ENCODE measurements at places on chromosomes 11 and 22.

DNA sequence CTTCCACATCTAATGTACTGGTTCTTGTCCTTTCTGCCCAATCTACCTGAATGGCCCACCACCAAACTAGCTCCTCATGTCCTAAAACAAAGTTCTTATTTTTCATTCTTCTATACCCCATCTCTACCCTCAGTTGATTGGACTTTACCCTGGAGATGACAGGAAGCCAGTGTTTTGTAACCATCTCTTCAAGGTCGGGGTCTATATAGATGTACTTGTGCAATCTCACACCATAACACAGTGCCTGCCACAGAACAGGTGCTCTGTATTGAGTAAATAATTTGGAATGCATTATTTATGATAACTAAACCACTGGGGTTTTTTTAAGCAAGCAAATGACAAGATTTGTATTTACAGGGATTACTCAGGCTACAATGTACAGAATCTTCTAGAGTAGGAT is 76.7 kb upstream of the FAM181B start:
- no peak for DNase-seq

GRCh38 chr11:115503083-115503885 is 931 bp downstream of the CADM1 start:
- no peak for DNase-seq

- DNase-seq: no peak
Observed at GRCh38 chr11:106087815-106088435, 10.5 kb downstream of the AASDHPPT start.

DNA sequence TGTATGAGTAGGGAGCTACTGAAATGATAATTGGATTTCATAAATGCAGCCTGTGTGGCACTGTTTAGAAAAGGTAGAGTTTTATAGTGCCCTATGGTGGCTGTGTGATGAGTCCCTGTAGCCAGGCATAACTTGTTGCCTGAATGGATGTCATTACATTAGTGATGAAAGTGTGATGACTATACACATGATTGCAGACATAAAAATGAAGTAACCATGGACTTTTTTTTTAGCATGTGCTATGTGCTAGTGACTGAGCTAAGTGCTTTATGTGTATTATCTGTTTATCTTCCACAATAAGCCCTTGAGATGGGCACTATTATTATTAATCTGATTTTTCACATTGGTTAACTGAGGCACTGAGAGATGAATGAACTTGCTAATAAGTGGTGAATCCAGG is 13.5 kb upstream of the GRAMD1B start:
- no peak for DNase-seq

- DNase-seq: no peak
Observed at GRCh38 chr11:57787920-57788702, 26.5 kb downstream of the CTNND1 start.

- DNase-seq: no peak
Observed at GRCh38 chr11:71936825-71937224, 8.0 kb downstream of the RNF121 start.

- no peak for DNase-seq
Observed at GRCh38 chr11:106520146-106520912, 442.9 kb downstream of the AASDHPPT start.

DNA sequence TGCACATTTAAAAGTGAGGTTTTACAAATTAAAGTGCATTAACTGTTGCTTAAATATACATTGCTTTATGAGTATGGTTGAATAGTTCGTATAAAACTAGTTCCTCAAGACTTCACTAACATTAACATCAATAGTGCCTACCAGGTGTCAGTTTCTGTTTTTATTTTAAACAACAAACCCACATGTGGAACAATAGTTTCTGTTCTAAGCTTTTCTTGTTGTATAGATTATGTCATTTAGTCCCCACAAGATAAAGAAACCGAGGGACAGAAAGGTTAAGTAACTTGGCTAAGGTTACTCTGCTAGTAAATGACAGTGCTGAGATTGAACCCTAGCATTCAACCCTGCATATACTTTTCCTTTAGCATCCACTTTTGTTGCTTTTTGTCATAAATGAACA is 41.4 kb upstream of the ST14 start:
- no peak for DNase-seq

DNA sequence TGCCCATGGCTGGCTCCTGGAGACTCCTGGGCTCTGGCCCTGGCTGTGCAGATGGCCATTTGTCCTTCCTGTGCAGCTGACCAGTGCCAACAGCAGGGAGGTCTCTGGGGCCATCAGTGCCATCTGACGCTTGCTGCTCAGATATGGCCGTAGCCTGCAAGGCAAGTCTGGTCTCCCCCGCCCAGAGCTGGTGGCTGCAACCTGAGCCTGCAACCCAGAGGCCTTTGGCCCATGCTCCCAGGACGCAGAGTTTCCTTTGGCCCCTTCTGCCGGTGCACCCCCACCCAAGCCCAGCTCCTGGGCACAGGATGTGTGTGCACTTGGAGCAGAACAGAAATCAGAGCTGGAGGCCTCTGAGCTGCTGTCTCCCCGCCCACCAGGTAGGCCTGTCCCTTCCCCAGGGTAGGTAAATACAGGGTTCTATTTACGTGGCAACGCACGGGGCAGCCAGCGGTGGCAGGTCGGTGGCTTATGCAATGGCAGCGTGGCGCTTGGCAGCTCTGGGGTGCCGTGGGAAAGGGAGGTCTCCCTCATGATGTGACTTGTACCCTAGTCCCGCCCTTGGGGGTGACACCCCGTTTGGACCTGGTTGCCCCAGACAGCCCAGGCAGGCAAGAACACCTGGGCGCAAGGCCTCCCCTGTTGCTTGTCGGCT is 21.0 kb upstream of the MYEOV start:
- no peak for DNase-seq

DNA sequence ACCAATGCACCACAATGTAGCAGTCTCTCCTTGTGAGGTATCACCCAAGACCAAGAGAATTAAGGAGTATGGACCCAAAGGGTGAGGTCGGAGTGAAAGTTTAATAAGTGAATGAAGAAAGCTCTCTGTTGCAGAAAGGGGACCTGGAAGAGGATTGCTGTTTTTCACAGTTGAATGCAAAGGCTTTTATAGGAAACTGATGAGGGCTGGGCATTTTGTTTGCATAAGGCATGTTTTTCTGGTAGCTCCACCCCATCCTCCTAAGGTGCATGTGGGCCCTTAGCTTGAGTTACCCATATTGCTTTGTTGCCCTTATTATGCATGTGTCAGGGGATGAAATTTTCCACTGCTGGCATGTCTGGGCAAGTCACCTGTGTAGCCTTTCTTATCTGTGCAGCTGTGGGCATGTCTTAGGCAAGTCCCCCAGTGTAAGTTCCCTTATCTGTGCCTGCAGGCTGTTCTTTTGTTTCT is 64.7 kb downstream of the BDNF start:
- DNase-seq: no peak

DNA sequence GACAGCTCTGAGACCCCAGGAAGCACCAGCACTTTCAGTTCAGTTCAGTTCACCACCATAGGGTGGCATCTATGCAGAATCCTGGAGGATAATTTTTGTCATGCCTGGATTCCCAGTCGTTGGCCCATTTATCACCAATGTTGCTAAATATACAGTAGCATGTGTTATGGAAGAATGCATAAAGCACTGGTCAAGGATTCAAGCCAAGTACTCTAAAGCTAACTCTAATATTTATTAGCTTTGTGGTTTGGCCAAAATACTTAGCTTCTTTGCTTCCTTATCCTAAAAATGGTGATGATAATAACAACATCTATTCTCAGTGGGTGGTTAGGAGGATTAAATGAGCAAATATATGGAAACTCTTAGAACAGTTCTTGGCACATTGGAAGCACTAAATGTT is 294.7 kb upstream of the ZC3H12C start:
- DNase-seq: no peak

GRCh38 chr11:73551677-73552076 is 46.2 kb downstream of the FAM168A start:
- no peak for DNase-seq

GRCh38 chr11:95933594-95933993 is 9.7 kb upstream of the MTMR2 start:
- no peak for DNase-seq

DNA sequence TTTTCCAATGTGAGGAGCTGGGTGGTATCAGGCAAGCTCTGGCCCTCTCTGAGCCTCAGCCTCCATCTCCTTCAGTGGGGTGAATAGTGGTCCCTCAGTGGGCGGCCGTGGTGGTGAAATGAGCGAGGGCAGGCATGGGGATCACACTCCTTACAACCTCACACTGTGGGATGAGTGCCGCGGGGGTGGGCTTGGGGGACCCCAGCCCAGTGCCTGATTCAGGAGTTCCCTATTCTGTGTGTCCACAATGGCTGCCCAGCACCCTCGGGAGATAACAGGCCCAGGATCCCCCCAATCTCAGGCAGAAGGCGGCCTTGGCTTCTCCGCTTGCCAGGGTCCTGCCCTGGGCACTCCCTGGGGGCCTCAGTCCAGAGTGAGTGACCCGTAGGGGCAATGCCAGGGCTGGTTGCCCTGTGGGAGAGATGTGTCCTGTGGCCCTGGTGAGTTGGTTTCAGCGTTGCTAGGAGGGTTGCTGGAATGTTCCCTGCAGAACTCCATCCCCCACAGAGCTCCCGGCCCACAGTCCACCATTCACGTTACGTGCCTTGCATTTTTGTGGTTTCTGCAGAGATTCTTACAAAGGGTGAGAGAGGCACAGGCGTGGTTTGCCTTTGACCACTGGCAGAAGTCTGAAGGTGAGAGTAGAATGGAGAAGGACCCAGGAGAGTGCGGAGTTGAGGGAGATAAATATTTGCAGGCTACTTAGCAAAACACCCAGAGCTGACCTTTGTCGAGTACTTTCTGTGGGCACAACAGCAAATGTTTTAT is 2.9 kb downstream of the ALDH3B1 start:
- DNase-seq: no peak

DNA sequence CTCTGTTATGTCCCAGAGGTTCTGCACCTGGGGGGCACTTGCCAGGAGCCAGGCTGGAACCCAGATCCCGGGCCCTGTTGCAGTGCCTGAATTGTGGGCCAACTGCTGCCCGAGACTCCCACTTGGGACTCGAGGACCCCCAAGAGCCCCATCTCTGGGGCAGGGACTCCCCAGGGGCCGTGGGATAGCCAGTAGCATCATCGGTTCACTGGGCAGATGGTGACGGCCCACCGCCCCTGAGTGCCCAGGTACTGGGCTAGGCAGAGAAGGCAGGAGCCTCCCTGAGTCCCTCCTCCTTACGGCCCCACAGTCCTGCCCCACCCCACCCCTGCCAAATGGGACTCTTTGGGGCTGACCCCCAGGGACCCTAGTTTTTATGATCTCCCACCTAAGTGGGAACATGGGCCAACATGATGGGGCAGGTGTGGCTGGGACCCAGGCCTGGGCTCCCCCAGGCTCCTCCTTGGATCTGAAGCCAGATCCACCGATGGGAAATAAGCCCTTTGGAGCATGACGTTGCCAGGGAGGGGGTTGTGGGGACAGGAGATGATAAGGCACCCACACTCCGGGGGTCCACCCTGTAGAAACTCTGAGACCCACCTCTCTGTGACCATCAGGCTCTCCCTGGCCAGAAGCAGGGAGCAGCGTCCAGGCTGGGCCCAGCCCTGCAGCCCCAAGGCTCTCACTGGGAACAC is 94.5 kb upstream of the FGF3 start:
- DNase-seq: no peak

DNA sequence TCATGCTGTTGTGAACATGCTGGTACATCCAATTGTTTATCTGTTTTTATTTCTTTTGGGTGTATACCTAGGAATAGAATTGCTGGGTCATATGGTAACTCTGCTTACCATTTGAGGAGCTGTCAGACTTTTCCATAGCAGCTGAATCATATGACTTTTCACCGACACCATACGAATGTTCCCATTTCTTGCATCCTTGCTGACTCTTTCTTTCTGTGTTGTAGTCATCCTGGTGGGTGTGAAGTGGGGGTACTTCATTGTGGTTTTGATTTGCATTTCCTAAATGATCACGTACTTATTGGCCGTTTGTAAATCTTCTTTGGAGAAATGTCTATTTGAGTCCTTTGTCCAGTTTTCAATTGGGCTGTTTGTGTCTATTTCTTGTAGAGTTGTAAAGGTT is 26.5 kb downstream of the ATXN10 start:
- DNase-seq: no peak

- DNase-seq: no peak
Observed at GRCh38 chr11:56172256-56172830, 4.1 kb upstream of the OR5J2 start.
